ENCODE measurements at places on chromosomes 5 and 9. TPM values are rescaled to one million over a fixed set of nuclear protein-coding genes. Genes with fewer than 3 reads are reported as not detected.

GRCh38 chr9:17216646-17217045, 81.8 kb downstream of the CNTLN start:
- no peak for DNase-seq

DNA sequence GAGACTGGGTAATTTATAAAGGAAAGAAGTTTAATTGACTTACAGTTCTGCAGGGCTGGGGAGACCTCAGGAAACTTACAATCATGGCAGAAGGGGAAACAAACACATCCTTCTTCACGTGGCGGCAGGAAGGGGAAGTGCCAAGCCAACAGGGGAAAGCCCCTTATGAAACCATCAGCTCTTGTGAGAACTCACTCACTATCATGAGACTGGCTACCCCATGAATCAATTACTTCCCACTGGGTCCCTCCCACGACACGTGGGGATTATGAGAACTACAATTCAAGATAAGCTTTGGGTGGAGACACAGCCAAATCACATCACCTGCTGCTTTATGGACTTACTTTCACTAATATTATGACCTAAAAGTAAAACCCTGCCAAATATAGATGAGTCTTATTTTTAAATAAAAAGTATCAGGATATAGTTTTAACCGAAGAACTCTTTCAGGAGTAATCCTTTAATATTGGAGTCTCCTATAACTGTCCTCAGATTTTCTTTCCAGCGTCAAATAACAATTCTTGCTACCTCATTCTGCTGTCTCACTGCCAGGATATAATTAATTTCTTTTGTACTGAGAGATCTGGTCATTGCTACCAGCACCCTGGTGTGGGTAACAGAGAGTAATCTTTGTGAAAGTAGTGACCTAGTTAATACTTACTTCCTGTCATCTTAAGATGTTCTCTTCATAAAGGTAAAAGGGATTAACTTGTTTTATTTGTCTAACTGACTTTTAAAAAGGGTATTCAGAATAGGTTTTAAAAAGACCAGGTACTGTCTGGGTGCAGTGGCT, 68.6 kb downstream of the NLN start:
- DNase-seq, result no peak

The OLFM1 gene
- 8.2 TPM for polyA plus RNA-seq

DNA sequence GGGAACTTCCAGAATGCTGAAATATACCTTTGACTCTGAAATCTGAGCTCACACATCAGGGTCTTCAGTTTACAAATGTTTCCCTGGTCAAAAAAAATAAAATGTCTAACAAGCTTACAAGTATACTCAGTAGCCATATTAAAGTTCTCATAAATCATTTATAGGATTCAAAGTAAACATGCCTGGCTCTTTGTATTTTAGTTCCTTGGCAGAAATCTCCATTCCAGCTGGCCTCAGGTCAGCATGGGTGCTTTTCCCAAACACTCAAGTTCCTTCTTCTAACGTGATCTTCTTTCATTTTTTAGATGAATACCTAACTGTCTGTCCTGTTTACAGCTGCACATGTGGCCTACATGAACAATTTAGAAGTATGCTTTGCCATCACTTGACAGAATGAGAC, 263.2 kb downstream of the GAS1 start:
- no peak for DNase-seq

DNA sequence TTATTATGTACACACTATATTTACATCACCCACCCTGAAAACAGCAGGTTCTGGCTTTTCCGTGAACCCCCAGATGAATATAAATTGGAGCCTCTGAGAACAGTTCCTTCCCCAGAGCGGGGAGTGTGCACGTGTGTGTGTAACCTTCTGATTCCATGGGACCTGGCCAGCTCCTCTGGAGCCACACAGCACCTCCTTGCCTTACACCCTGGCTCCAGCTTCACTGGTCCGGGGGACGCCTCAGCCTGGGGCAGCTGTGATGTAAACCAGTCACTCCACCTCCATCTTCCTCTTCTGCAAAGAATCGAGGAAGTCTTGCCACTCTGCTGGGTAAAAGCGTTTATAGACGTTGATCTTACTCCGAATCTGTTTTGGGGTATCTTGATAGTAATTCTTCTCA, 4.4 kb downstream of the NOP16 start:
- no peak for DNase-seq

DNA sequence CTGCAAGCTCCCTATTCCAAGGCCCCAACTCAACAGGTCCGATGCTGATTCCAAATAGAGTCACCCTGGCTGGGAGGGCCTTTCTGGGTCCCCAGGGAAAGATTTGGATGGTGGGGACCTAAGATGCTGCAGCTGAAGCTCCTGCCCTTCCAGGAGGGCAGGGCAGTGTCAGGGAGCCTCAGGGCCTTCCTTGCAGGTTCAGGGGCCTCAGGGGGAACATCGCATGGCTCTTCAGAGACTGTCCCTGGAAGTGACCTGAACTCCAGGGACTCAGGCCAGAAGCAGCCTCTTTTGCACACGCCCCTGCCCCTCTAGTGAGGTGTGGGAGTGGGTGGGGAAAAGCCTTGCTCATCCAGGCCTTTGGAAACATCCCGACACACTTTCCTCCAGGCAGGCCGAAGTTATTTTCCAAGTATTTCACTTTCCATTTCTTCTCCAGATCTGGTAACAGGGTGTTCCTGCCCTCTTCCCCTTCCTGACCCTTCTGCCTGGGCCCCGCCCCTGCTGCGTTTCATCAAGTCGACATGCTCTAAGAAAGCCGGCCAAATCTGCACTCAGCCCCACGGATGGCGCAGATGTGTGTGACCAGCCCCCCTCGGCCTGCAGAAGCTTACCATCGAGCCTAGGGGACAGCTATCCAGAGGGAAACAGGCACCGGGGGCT, 159.5 kb downstream of the FGF18 start:
- DNase-seq, result no peak

- no peak for DNase-seq
These were observed 8.3 kb downstream of the COL15A1 start for GRCh38 chr9:98951967-98952366.

- DNase-seq, result no peak
These were observed 88.6 kb downstream of the JAK2 start for GRCh38 chr9:5073701-5074100.

The MEGF10 gene
- polyA plus RNA-seq, result 0.28 TPM

GRCh38 chr9:123048748-123049147, 15.3 kb downstream of the GPR21 start:
- no peak for DNase-seq

DNA sequence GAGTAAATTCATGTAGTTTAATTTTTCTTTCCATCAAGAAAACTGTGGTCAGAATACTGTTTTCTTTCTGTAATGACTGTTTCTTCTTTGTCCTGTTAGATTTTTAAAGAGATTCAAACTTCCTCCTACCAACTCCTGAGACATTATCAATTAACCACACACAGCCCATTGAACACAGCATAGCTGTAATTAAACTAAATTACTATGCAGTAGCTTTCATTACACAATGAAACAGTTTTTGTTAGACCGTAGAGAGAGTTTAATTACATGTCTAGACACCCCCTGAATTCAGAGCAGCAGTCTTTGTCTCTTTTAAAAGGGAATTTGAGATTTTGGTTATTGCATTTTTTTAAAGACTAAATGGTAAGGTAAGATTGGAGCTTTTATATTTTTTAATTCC, 77.5 kb downstream of the STARD4 start:
- no peak for DNase-seq

GRCh38 chr5:131749138-131749537, 47.7 kb downstream of the FNIP1 start:
- no peak for DNase-seq

Data from heart left ventricle (tissue), 16 donors.